Panc1 (cell line): ENCODE measurements at places on chromosomes 3 and 15. TPM values are rescaled to one million over a fixed set of nuclear protein-coding genes. Genes with fewer than 3 reads are reported as not detected.
A peak's percentile ranks its signal among the peaks of the same experiment; 100 is the strongest.

TMEM108 gene
- total RNA-seq, result 0.41 TPM

TLR9 gene
- total RNA-seq, result not detected

- no peak overlapping the region for H3K4me3 ChIP-seq
- H3K27ac ChIP-seq, result no peak overlapping the region
- no peaks in the 10 kb centered on the region for H3K4me1 ChIP-seq
- H3K36me3 ChIP-seq, result no peaks in the 10 kb centered on the region
- DNase-seq, result no peak
Measured at GRCh38 chr3:64828276-64828675, 140.5 kb upstream of the ADAMTS9 start.

DNA sequence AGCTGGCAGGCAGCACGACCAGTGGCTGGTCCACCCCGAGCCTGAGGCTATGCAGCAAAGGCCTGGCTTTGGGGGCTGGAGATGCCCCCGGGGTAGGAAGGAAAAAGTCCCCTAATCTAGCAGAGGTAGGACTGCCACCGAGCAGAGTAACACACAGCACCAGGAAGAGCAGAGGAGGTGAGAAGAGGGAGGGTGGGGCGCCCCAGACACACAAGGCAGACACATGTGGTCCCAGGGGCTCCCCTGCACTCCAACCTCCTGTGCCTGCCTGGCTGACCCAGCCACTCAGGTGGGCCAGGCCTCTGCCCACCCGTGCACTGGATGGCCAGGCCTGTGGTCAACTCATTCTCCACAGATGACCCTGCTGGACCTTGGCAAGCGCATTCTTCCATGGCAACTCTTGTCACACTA is 112.4 kb downstream of the ADCY5 start:
- no peak overlapping the region for H3K27ac ChIP-seq
- no peaks in the 10 kb centered on the region for H3K27me3 ChIP-seq
- DNase-seq, result no peak
- no peak overlapping the region for H3K4me3 ChIP-seq
- H3K4me1 ChIP-seq, result no peaks in the 10 kb centered on the region
- no peaks in the 10 kb centered on the region for H3K36me3 ChIP-seq

CCR3 gene
- total RNA-seq, result not detected

EDC3 gene
- 45.5 TPM for total RNA-seq

GRCh38 chr15:83340087-83340486 is 55.6 kb upstream of the BNC1 start:
- H3K4me3 ChIP-seq, result no peak overlapping the region
- H3K4me1 ChIP-seq, result no peaks in the 10 kb centered on the region
- no peaks in the 10 kb centered on the region for H3K27me3 ChIP-seq
- no peaks in the 10 kb centered on the region for H3K36me3 ChIP-seq
- no peak for DNase-seq
- no peak overlapping the region for H3K27ac ChIP-seq

DNA sequence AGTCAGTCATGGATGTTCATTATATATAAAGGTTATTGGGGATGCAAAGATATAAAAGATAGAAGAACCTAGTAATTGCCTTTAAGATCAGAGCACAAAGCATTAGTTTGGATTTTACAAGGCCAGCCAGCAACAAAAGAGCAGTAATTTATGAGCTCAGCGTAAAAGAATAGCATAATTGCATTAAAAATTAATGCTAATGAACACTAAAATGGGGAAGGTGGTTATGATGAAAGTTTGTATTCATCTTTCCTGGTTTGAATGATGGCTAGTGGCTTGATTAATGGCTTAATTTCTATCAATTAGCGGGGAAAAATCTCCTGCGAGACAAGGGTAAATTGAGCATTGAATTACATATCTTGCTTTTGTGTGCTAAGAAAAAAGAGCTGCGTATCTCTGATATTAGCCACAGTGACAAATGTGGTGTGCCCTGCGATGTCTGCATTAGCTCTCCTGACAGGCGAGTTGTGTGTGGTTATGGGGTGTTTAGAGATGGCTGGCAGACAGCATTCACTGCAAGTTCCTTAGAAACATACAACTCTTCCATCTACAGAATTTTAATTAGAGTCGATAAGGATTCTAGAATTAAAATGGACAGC is 42.8 kb upstream of the MLF1 start:
- no peaks in the 10 kb centered on the region for H3K36me3 ChIP-seq
- no peak for DNase-seq
- no peak overlapping the region for H3K27ac ChIP-seq
- H3K4me1 ChIP-seq, result no peaks in the 10 kb centered on the region
- no peaks in the 10 kb centered on the region for H3K27me3 ChIP-seq

DNA sequence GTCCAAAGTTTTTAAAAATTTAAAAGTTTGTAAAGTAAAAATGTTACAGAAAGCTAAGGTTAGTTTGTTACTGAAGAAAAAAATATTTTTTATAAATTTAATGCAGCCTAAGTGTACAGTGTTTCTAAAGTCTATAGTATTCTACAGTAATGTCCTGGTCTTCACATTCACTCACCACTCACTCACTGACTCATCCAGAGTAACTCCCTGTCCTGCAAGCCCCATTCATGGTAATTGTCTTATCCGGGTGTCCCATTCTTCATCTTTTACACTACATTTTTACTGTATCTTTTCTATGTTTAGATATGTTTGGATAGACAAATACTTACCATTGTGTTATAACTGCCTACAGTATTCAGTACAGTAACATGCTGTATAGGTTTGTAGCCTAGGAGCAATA is 36.7 kb upstream of the ATP10A start:
- H3K27ac ChIP-seq, result no peak overlapping the region
- no peaks in the 10 kb centered on the region for H3K36me3 ChIP-seq
- no peaks in the 10 kb centered on the region for H3K27me3 ChIP-seq
- no peak overlapping the region for H3K4me3 ChIP-seq
- no peak for DNase-seq

DNA sequence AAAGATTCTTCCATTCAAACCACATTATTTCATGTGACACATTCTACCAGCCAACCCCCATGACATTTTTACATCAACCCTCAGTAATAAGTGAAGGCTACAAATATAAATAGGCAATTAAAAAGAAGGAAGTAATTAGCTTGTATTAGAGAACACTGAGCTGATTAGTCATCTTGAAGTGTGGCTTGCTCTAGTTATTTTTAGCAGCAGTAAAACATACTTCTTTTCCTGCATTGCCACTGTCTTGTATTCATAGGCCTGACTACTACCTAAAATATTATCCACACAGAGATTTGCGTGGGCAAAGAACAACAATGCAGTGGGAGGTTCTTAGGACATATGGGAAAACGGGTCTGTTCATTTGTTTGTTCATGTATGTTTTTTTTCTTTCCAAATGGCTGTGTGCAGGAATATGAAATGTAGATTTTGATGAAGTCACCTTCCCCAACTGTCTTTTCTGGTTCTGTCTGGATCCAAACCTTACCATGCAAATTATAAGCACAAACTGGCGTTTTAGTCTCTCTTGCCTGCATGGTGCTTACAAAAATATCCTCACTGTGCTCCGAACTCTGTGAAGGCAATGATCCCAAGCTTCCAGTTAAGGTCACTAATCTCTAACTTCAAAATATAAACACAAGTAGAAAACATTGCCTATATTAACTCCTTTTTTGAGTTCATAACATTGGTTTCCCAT is 31.5 kb upstream of the TM4SF4 start:
- peak; percentile 8 for DNase-seq
- H3K4me1 ChIP-seq, result peaks cover 10% of the 10 kb centered on the region; the same call in 1 of the 2 replicates
- H3K27me3 ChIP-seq, result no peaks in the 10 kb centered on the region

DNA sequence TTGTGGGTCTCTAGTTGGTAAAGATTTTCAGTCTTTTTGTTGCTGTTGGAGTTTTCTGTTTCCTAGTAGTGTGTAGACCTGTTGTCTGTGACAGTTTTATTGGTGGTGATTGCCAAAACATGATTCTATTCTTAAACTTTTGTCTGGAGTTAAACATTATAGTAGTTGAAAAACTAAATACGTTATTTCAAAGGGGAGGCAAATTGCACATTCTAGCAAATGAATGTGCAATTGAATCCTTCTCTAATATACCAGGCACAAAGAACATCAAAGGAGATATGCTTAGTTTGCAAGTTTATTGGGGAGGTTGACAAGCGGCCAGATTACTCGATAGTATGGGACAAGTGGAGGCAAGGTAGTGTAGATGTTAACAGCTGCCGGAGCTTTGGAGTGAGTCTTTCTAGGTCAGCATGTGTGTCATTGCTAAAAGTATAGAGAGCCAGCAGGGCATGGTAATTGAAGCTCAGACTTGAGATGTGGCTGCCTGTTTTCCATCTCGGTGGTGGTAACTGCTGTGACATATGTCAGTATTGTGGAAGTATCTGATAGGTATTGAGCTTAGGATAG is 20.6 kb downstream of the CHD2 start:
- DNase-seq, result no peak
- H3K4me1 ChIP-seq, result peaks cover 78% of the 10 kb centered on the region
- H3K36me3 ChIP-seq, result peaks cover 17% of the 10 kb centered on the region
- H3K4me3 ChIP-seq, result no peak overlapping the region
- H3K27ac ChIP-seq, result peak overlapping the region; percentile 44

- DNase-seq, result no peak
- H3K27me3 ChIP-seq, result no peaks in the 10 kb centered on the region
- peaks cover 12% of the 10 kb centered on the region for H3K4me1 ChIP-seq
- peaks cover under 1% of the 10 kb centered on the region for H3K36me3 ChIP-seq
- peak overlapping the region; percentile 96 for H3K27ac ChIP-seq
- peak overlapping the region; percentile 94 for H3K4me3 ChIP-seq
Measured at GRCh38 chr3:128123156-128123537, 465 bp downstream of the RUVBL1 start.

GRCh38 chr15:74251131-74251811 is 15.1 kb downstream of the CCDC33 start:
- H3K27ac ChIP-seq, result no peak overlapping the region
- no peaks in the 10 kb centered on the region for H3K36me3 ChIP-seq
- no peaks in the 10 kb centered on the region for H3K27me3 ChIP-seq
- H3K4me3 ChIP-seq, result no peak overlapping the region

- no peak overlapping the region for H3K27ac ChIP-seq
- H3K27me3 ChIP-seq, result no peaks in the 10 kb centered on the region
- no peak for DNase-seq
- no peaks in the 10 kb centered on the region for H3K36me3 ChIP-seq
Measured at GRCh38 chr15:69360642-69361041, 53.5 kb upstream of the KIF23 start.

GRCh38 chr3:31462050-31462569 is 70.6 kb upstream of the STT3B start:
- H3K4me1 ChIP-seq, result no peaks in the 10 kb centered on the region
- no peak overlapping the region for H3K4me3 ChIP-seq
- no peak overlapping the region for H3K27ac ChIP-seq
- no peaks in the 10 kb centered on the region for H3K27me3 ChIP-seq

- H3K27ac ChIP-seq, result peak overlapping the region; percentile 62; the same call in 1 of the 2 replicates
- DNase-seq, result no peak
- no peak overlapping the region for H3K4me3 ChIP-seq
- peaks cover 61% of the 10 kb centered on the region for H3K4me1 ChIP-seq
- H3K27me3 ChIP-seq, result no peaks in the 10 kb centered on the region
Measured at GRCh38 chr15:98653686-98654085, 5.3 kb downstream of the IGF1R start.

DNA sequence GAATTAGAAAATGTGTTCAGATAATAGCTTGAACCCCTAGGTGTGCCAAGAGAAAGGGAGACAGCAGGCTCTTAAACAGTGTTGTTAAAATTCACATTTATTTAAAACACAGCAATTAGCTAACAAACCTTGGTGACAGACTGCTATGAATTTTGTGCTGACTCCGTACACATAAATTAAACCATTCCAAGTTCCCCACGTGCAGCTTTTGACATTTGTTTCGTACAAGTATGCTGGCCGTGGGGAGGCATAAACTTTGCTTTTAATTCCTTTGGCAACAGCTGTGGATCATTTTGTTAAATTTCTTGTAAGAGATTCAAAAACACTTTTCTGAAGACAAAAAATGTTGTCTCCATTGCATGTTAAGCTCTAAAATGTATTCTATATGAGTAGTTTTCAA is 465.3 kb downstream of the FGF12 start:
- no peaks in the 10 kb centered on the region for H3K27me3 ChIP-seq
- H3K4me1 ChIP-seq, result no peaks in the 10 kb centered on the region
- H3K4me3 ChIP-seq, result no peak overlapping the region

DNA sequence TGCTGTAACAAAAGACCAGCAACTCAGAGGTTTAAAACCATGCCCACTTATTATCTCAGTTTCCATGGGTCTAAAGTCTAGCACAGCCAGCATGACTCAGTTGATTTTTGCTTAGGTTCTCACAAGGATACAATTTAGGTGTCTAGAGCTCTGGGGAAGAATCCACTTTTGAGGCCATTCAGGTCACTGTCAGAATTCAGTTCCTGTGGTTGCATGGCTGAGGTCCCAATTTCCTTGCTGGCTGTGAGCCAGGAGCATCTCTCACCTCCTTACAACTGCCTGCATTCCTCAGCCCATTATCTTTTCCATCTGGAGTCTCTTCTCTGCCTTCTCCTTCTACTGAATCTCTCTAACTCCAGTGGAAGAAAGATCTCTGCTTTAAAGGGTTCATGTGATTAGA is 240.5 kb upstream of the CFAP20DC start:
- H3K4me1 ChIP-seq, result no peaks in the 10 kb centered on the region
- no peak for DNase-seq
- no peak overlapping the region for H3K4me3 ChIP-seq
- no peak overlapping the region for H3K27ac ChIP-seq

DNA sequence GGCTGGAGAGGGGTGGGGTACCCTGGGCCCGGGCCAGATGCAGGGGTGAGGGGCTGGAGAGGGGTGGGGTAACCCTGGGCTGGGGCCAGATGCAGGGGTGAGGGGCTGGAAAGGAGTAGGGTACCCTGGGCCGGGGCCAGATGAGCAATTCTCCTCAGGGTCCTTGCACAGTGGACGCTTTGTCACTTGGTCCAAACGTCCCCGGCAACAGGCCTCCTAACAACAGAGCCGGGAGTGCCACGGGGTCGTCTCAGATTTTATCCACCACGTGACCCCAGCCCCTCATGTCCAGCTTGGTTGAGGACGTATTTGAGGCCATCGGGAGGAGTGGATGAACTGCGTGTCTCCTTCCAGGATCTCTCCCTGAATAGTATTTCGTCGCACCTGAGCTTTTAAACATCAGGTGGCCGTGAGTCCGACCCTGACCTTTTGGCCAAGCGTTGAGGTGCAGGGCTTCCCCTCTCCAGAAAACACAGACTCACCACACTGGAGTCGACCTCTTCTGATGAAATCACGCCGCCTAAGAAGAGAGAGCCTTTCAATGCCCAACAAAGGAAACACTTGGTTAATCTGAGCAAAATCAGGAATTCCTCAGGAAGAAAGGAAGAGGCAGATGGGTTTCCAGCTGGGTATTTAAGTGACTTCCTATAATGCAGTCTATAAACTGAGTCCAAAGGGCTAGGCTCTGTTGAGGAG is 12.8 kb upstream of the LRRC15 start:
- 0 out of 2 replicates have a peak, but pooled peaks cover 6% of the 10 kb centered on the region for H3K4me1 ChIP-seq
- no peak overlapping the region for H3K27ac ChIP-seq
- no peak overlapping the region for H3K4me3 ChIP-seq
- DNase-seq, result no peak
- H3K27me3 ChIP-seq, result no peaks in the 10 kb centered on the region

DNA sequence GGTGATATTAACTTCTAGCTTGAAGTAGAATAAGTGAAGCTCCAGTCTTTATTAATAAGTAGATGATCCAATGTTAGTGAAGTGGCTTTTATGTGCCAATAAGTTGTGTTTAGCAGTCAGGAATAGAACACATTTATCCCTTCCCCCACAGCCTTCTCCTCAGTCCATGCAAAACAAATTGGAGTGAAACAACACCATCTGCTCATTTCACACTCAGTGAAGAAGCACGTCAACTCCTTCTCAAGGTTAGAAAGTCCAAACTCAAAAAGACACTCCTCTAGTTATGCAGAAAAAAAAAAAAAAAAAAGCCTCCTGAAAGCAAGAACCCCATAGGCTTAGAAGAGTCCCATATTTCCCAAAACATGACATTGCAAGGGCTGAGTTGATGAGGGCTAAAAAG is 18.0 kb upstream of the NEO1 start:
- no peaks in the 10 kb centered on the region for H3K36me3 ChIP-seq
- H3K27me3 ChIP-seq, result peaks cover 25% of the 10 kb centered on the region
- no peaks in the 10 kb centered on the region for H3K4me1 ChIP-seq
- no peak overlapping the region for H3K27ac ChIP-seq
